ENCODE measurements at places on chromosomes 1 and 21. TPM values are rescaled to one million over a fixed set of nuclear protein-coding genes. Genes with fewer than 3 reads are reported as not detected.

TMOD4 gene
- not detected for total RNA-seq

OR6N1 gene
- not detected for total RNA-seq

GPR37L1 gene
- total RNA-seq: not detected

OVAAL gene
- not detected for total RNA-seq

LPGAT1 gene
- total RNA-seq: 88.7 TPM

SYT14 gene
- 36.1 TPM for total RNA-seq

ZC3H12A gene
- total RNA-seq: 4.5 TPM

NR5A2 gene
- under 0.01 TPM for total RNA-seq

OPRD1 gene
- not detected for total RNA-seq

PLA2G5 gene
- total RNA-seq: not detected

KMO gene
- 5.2 TPM for total RNA-seq

BSND gene
- not detected for total RNA-seq

TCP10L gene
- total RNA-seq: 0.33 TPM

KRTAP19-1 gene
- total RNA-seq: 0.36 TPM

CACNA1S gene
- total RNA-seq: not detected

RRP1 gene
- 29.4 TPM for total RNA-seq

RGS7 gene
- not detected for total RNA-seq

AMY2A gene
- not detected for total RNA-seq

MAP3K7CL gene
- 0.69 TPM for total RNA-seq

IL19 gene
- not detected for total RNA-seq

OPTC gene
- total RNA-seq: not detected

TRMT1L gene
- total RNA-seq: 26.1 TPM

SLC9C2 gene
- not detected for total RNA-seq

PALMD gene
- 0.77 TPM for total RNA-seq

KRTAP11-1 gene
- total RNA-seq: not detected

NEK2 gene
- 9.5 TPM for total RNA-seq

TFF1 gene
- not detected for total RNA-seq

KPRP gene
- not detected for total RNA-seq

SFN gene
- total RNA-seq: not detected

C1orf226 gene
- under 0.01 TPM for total RNA-seq

KAZN gene
- 18.2 TPM for total RNA-seq

PSMG1 gene
- total RNA-seq: 124 TPM

RPTN gene
- total RNA-seq: not detected

ANKRD65 gene
- not detected for total RNA-seq

DNAH14 gene
- total RNA-seq: 28.2 TPM

SLC2A5 gene
- not detected for total RNA-seq

DENND2C gene
- total RNA-seq: 2.8 TPM

SPRR2B gene
- not detected for total RNA-seq

HEYL gene
- total RNA-seq: 0.15 TPM

ZNF436 gene
- 14.5 TPM for total RNA-seq

LMOD1 gene
- not detected for total RNA-seq

OR2T2 gene
- not detected for total RNA-seq

RNF186 gene
- not detected for total RNA-seq

C1orf122 gene
- 12.0 TPM for total RNA-seq

TMEM200B gene
- total RNA-seq: 7.7 TPM

HHIPL2 gene
- under 0.01 TPM for total RNA-seq

FCER1G gene
- 0.67 TPM for total RNA-seq

GJB3 gene
- not detected for total RNA-seq

TSPAN2 gene
- total RNA-seq: not detected

ZSWIM5 gene
- total RNA-seq: 0.69 TPM

SH2D1B gene
- not detected for total RNA-seq

PCSK9 gene
- 2.2 TPM for total RNA-seq

SELP gene
- total RNA-seq: not detected
